A549 treated with ZK216348 at 1 μM for 4 hours (cell line): ENCODE measurements at places on chromosomes 7 and 10. TPM values are rescaled to one million over a fixed set of nuclear protein-coding genes. Genes with fewer than 3 reads are reported as not detected.

Gene VPS37D
- total RNA-seq, result 2.6 to 7.3 TPM (median 5.4 TPM) in 5 replicates

Gene LGI1
- not detected in 5 replicates for total RNA-seq

Gene PCLO
- 0.85 to 1.6 TPM (median 1.1 TPM) in 5 replicates for total RNA-seq

Gene ATG9B
- total RNA-seq, result 0.25 to 0.94 TPM (median 0.43 TPM) in 5 replicates

Gene TRPV6
- total RNA-seq, result not detected in 5 replicates
